Skin of body (tissue), 3 donors: ENCODE measurements at places on chromosomes 11 and 22.

DNA sequence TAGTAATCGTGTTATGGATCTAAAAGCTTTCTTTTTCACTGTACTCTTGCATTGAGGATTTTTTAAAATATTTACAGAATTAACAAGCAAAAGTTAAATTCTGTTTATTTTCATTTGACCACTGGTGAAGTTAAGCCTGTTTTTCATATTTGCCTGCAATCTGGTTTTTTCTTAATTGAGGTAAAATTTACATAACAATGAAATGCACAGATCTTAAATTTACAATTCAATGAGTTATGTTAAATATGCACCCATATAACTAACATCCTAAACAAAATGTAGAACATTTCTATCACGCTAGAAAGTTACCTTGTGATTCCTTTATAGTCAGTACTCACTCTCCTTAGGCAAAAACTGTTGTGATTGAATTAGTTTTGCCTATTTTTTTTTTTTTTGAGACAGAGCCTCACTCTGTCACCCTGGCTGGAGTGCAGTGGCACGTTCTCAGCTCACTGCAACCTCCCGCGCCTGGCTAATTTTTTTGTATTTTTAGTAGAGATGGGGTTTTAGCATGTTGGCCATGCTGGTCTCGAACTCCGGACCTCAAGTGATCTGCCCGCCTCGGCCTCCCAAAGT is 54.5 kb upstream of the WEE1 start:
- DNase-seq, result no peak

DNA sequence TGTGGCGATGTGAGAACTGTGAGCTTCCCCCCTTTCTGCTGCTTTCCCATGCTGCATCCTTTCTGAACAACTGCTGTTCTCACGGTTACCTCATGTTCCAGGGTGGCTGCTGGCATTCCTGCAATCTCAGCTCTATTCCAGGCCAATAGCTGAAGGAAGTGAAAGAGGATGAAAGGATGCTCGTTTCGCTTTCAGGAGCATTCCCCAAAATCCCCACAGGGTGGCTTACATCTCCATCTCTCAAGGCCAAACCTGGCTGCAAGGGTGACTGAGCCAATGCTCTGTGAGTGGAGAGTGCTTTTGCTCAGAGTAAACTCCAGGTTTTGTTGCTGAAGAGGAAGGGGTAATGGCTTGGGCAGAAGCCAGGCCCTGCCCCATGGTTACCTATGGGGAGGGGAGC is 848.2 kb downstream of the BRD1 start:
- no peak for DNase-seq

- DNase-seq, result no peak
These were observed 341.6 kb downstream of the CTTN start for GRCh38 chr11:70739811-70740487.

- no peak for DNase-seq
These were observed 8.6 kb downstream of the TCN1 start for GRCh38 chr11:59857439-59858434.

DNA sequence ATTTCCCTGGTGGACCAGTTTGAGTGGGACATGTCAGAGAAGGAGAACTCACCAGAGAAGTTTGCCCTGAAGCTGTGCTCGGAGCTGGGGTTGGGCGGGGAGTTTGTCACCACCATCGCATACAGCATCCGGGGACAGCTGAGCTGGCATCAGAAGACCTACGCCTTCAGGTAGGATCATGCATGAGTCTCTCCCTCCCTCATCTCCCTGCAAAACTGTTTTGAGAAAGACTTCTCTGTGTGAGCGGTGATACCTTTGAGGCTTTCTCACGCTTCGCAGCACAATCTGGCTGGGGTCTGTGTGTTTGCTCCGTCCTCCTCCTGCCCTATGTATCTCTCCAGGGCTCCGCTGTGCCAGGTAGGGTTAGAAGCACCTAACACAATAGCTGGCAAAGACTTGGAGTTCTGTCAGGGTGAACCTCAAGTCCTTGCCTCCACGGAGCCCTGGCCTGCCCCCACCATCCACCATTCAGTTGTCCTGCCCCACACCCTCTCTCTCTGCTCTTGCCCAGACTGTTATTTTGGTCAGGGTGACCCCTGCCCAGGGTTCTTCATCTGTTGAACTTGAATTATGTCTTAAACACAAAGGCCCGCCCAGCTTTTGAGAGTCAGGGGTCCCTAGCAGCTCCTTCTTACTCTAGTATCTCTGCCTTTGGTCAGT is 13.4 kb downstream of the DERL3 start:
- no peak for DNase-seq

GRCh38 chr22:45546333-45547015 is 43.8 kb downstream of the FBLN1 start:
- no peak for DNase-seq

DNA sequence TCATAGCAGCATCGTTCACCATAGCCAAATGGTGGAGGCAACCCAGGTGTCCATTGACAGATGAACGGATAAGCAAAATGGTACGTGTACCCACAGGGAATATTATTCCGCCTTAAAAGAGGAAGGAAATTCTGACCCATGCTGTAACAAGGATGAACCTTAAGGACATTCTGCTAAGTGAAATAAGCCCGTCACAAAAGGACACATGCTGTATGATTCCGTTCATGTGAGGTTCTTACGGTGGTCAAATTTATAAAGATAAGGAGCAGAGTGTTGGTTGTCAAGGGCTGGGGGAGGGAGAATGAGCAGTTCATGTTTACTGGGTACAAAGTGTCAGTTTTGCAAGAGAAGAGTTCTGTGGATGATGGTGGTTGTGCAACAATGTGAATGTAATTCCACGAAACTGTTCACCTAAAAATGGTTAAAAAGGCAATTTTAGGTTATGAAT is 26.3 kb downstream of the APOL1 start:
- no peak for DNase-seq

GRCh38 chr11:134398079-134398444 is 14.0 kb downstream of the B3GAT1 start:
- no peak for DNase-seq

GRCh38 chr22:44543781-44544477 is 45.9 kb upstream of the RTL6 start:
- no peak for DNase-seq

- no peak for DNase-seq
These were observed 9.1 kb upstream of the OR8B8 start for GRCh38 chr11:124454552-124454951.

DNA sequence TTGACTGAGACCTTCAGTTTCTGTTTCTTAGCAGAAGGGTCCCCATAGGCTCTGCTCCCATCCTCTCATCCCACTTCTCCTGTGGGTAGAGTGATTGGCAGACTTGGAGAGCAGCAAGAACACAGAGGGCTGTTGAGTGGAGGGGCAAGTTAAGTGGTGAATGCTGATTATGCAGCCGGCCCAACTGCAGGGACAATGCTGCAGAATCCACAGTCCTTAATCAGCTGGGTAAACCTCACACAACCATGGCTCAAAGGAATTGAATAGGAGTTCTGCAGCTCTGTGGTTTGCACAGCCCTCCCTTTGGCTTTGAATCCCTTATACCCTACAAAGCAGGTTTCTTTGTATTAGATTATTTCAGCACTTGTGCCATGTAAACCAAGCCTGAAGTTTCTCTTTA is 161.1 kb downstream of the NAV2 start:
- DNase-seq, result no peak

DNA sequence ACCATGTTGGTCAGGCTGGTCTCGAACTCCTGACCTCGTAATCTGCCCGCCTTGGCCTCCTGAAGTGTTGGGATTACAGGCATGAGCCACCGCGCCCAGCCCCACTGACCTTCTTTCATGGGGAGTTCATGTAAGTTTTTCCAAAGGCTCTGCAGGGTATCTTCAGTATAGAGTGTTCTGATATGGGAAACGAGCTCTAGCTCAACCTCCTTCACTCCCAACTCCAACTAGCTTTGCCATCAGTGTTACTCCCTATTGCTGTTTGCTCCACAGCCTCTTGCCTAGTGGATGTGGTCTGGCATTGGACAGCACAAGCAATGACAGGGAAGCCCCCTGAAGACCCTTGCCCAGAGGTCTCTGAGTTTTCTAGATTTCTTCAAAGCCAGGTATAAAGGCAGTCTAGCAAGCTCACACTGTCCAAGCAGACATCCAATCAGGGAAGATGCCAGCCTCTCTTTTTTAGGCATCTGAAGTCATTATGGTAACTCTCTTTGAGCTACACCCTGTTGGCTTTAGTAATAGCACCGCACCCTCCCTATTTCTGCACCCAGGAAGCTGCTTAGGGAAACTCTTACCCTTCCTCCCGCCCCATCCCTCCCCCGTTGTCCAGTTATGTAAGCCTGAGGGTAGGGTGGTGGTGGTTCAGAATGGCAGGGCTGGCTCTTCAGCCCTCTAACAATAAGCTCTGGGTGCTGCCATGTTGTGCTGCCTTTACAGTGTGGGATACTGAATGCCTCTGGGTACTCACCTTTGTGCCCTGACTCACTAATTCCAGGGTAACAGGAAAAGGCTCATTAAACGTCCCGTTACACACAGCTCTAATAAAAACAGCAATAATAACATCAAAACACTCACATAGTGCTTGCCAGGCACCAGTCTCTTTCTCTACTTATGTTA is 41.4 kb upstream of the CLDN5 start:
- no peak for DNase-seq

DNA sequence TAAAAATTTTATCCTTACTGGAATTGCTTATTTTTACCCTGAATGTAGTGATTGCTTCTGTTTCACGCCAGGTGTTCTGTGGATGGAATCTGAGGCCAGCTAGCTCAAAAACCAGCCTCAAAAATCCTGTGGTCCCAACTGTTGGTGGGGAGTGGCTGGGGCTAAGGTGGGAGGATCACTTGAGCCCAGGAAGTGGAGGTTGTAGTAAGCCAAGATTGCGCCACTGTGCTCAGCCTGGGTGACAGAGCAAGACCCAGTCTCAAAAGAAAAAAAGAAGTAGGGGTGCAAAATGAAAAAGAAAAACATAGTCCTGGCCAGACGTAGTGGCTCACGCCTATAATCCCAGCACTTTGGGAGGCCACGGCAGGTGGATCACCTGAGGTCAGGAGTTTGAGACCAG is 27.0 kb upstream of the SLC5A1 start:
- no peak for DNase-seq

DNA sequence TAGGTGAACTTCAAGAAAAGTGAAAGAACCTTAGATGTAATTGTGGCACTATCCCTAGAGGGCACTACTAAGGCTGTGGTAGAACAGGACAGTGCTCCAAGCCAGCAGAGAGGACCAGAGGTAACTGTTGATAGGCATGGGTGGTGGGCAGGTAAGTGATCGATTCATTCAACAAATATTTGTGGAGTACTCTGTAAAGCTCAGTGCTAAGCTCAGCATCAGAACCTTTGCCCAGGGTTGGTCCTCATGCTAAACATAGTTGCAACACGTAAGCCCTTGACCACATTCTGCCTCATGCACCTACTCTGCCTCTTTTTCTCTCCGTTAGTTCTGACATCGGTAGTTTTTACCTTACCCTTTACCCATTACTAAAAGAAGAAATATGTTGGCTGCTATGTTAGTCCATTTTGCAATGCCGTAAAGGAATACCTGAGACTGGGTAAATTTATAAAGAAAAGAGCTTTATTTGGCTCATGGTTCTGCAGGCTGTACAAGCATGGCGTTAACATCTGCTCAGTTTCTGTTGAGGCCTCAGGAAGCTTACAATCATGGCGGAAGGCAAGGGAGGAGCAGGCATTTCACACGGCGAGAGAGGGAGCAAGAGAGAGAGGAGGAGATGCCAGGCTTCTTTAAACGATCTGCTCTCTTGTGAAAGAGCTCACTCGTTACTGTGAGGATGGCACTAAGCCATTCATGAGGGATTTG is 18.4 kb upstream of the NNMT start:
- no peak for DNase-seq

DNA sequence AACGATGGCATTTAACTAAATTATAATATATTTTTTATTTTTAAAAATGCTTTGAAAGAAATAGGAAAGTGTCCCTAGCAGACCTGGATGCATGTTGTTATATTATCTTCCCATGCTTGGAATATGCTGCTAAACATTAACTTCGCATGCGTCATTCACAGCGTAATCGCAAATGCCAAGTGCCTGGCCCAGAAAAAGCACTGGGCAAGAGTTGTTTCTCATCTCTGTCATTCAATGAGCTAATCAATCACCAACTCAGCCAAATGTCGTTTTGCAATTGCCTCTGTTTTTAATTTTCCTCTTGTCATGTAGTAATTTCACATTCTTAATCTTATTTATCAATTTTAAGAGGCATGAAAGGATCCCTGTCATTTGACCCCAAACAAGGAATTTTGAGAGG is 1421.9 kb downstream of the BRD1 start:
- DNase-seq, result no peak

- DNase-seq, result no peak
These were observed 18.5 kb downstream of the PLEKHB1 start for GRCh38 chr11:73664877-73665276.

GRCh38 chr11:122696662-122697061 is 41.1 kb downstream of the UBASH3B start:
- DNase-seq, result no peak

- no peak for DNase-seq
These were observed 104.9 kb downstream of the FAM76B start for GRCh38 chr11:95684701-95685100.

GRCh38 chr11:70072861-70073755 is 5.0 kb upstream of the ANO1 start:
- no peak for DNase-seq

GRCh38 chr22:28741200-28741784 is 328 bp downstream of the CHEK2 start:
- DNase-seq, result no peak

GRCh38 chr11:62925308-62925707 is 4.1 kb upstream of the CHRM1 start:
- no peak for DNase-seq

DNA sequence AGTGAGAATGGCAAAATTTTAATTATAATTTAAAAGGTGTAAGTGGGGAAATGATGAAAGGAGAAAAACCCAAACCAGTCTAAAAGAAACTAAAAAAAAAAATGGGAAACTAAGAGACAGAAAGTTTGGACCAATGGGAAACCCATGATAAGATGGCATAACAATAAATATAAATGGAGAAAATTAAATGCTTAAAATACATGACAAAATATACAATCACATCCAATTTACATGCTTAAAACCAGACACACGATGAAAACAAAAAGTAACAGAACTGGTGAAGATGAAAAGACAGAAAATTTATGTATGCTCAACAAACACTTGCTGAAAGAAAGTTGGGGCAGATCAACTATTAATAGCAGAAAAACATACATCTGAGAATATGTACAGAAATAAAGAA is 1471.1 kb downstream of the TBC1D22A start:
- no peak for DNase-seq

DNA sequence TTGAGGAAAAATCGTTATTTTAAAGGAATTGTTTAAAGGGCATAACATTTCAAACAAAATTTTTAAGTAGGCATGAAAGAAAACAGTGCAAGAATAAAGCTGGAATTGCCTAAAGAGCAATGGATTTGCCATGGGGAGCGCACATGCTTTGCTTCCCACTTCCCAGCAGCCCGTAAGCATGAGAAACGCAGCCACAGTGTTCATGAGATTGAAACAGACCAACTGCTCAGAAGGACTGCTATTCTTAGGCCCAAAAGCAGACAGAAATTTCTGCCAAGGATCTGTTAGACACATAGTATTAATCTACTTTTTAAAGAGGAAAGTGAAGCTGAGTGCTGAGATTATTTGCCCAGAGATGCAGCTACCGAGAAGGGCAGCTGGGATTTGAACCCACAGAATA is 34.2 kb upstream of the TSKU start:
- peak; percentile 22 for DNase-seq

- DNase-seq, result no peak
These were observed 1.1 kb downstream of the MTA2 start for GRCh38 chr11:62600367-62601121.

GRCh38 chr11:47928426-47928825 is 51.9 kb upstream of the PTPRJ start:
- DNase-seq, result no peak
